Stimulated activated CD8-positive, alpha-beta memory T cell treated with anti-CD3 and anti-CD28 coated beads, Interleukin-7, amount 100 ng/mL, for 24 hours (primary cell): ENCODE measurements at places on chromosomes 1 and 21.

DNA sequence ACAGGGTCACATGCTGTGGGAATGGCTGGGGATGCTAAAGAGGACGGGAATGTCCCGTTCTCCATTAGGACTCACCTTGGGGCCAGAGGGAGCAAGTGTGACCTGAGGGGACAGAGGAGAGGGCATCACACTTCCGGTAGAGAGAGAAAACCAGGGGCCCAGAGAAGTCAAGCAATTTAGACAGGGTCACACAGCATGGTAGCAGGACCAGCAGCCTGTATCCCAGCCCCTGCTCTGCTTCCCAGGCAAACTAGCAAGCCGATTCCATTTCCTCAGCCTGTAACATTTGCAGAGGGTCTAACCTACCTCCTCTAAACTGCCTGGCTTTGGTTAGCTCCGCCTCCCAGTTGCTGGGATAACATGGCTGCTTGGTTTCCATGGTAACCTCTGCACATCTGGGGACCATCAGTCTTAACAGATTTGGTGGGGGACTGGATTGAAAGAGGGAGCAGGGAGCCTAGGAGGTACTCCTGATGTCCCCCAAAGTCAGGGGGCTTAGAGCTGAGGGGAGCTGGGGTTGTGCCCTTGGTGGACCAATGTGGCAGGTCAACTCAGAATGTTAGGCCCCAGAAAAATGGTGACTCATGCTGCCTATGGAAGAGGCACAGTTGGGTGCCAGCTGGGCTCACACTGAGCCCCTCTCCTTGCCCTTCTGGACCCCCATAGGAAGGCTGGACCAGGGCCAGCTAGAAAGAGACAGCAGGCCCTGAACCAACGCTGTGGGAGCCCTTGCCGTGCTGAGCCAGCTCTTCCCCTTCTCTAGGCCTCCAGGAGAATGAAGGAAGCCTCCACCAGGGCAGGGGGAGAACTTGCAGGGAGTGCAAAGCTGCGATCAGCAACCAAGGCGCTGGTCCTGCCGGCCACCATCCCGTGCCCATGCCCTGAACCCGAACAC, 9.5 kb downstream of the COL16A1 start:
- no peak for DNase-seq

- no peak for DNase-seq
Measured at GRCh38 chr21:38352536-38353219, 95.9 kb downstream of the KCNJ15 start.

DNA sequence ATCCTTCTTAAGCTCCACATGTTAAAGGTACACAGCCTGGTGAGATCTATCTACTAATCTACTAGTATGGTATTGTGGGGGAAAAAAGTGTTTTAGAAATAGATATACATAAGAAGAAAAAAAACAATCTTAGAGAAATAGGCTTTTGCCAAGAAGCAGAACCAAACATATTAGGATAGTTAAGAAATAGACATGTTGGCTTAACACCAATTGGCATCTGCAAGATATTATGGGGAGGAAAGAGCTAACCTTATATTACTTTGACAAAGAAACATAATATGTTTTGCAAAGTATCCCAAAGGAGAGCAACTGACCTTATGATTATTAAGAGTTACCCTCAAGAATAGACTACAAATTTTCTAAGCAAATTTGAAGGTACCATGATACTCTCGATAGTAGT, 202.9 kb downstream of the BRINP3 start:
- DNase-seq = no peak

- DNase-seq = no peak
Measured at GRCh38 chr1:210233216-210233494, 559 bp downstream of the SERTAD4 start.

- DNase-seq = no peak
Measured at GRCh38 chr1:230825761-230826160, 42.6 kb downstream of the C1orf198 start.

GRCh38 chr1:234730770-234731568, 121.0 kb upstream of the IRF2BP2 start:
- DNase-seq = no peak

- no peak for DNase-seq
Measured at GRCh38 chr1:91015794-91016550, 5.9 kb downstream of the ZNF644 start.

DNA sequence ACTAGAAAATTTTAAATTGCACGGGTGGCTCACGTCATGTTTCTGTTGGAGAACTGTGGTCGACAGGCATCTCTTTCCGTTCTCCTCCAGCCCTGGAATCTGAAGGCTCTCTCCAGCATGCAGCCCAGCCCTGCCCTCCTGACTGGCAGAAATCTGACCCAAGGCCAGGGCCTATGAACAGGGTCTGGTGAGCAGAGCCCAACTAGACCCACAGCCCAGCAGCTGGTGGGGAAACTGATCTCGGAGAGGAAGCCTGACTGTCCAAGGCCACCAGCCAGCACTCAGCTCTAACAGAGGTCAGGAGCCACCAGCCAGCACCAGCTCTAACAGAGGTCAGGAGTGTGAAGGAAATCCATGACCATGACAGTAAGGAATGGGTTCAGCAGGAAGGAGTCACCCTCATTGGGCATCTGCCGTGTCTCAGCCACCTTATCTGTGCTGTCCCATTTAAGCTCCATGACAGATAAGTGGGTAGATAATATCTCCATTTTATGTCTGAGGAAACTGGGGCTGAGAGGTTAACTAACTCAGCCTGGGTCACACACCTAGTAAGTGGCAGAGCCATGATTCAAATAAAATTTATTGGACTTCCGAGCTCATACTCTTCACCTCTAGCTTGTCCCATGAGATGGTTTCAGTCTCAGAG, 20.2 kb upstream of the PKP1 start:
- no peak for DNase-seq

- no peak for DNase-seq
Measured at GRCh38 chr1:20198918-20199317, 12.6 kb upstream of the PLA2G2C start.

DNA sequence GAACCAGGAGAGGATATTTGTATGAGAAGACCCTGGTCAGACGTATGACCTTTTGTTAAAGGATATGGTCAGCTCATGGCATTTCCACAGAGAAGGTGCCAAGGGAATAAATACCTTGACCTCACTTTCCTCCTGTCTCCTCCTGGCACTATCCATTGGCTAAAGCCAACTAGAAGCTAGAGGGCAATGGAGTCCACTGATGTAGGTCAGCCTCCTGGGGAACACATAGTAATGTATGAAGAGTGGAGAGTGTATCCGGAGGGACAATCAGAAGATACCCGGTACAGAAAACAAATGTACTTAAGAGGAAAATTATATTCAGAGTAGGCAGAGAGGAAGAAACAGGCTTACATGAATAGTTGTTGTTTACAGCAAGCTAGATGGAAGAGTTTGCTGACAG, 698 bp upstream of the NTMT2 start:
- no peak for DNase-seq

GRCh38 chr1:46527474-46528296, 23.8 kb downstream of the KNCN start:
- peak; percentile 62 for DNase-seq

DNA sequence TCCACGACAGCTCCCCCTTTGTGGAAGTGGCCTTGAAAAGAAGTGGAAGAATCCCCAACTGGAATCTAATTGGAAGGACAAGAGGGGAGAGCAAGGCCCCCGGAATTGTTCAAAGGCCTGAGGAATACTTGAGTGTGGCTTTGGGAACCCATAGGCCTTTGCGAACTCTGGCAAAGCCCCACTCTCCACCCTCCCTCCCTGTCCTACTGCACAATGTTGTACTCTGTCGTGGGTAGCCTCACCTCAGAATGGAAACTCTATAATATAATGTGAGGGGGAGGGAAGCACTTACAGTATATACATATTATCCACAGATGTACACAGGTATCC, 28.5 kb downstream of the PLPP3 start:
- no peak for DNase-seq

DNA sequence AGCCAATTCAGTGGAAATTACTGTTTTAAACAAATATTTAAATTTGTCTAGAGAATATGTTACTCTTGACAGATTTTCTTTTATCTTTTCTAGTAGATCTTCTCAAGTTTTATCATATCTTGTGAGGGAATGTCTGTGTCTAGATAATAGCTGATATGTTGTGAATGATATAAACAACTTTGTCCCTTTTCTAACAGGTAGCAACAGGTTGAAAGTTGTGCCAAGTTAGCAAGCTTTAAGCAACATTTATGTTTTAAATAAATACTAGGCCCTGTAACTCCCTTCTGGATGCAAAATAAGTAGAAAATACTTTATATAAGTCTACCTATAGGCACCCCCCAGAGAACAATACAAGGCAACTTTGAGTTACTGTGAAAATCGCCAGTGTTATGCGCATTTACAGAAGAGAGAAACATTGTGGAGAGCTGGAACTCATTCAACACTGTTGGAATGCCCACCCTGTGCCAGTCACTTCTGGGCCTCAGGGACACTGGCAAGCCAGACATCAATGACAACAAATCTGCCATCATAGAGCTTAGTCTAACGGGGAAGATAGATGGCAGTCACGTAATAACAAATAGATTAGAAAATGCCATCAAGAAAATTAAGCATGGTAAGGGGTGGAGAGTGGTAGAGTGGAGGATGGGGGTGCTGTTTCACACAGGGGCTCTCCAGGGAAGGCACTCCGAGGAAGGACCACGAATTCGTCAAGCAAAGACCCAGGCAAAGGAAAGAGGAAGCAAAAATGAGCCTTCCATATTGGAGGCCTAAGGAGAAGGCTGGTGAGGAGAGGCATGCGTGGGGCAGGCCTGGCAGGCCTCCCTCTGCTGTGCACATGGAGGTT, 4.4 kb downstream of the MAP3K21 start:
- DNase-seq = no peak

- DNase-seq = no peak
Measured at GRCh38 chr1:153565529-153566374, at the start of gene S100A2. TSS of gene S100A2 (minus strand) at chr1:153565844. CDS start at chr1:153563877, 1,967 bp downstream.

GRCh38 chr1:51247499-51247898, 11.4 kb downstream of the RNF11 start:
- DNase-seq = no peak

- no peak for DNase-seq
Measured at GRCh38 chr1:222018041-222018440, 276.2 kb upstream of the DUSP10 start.

GRCh38 chr1:209549443-209550205, 33.9 kb upstream of the CAMK1G start:
- DNase-seq = no peak

GRCh38 chr1:43704838-43705237, 2.5 kb upstream of the ST3GAL3 start:
- DNase-seq = no peak

DNA sequence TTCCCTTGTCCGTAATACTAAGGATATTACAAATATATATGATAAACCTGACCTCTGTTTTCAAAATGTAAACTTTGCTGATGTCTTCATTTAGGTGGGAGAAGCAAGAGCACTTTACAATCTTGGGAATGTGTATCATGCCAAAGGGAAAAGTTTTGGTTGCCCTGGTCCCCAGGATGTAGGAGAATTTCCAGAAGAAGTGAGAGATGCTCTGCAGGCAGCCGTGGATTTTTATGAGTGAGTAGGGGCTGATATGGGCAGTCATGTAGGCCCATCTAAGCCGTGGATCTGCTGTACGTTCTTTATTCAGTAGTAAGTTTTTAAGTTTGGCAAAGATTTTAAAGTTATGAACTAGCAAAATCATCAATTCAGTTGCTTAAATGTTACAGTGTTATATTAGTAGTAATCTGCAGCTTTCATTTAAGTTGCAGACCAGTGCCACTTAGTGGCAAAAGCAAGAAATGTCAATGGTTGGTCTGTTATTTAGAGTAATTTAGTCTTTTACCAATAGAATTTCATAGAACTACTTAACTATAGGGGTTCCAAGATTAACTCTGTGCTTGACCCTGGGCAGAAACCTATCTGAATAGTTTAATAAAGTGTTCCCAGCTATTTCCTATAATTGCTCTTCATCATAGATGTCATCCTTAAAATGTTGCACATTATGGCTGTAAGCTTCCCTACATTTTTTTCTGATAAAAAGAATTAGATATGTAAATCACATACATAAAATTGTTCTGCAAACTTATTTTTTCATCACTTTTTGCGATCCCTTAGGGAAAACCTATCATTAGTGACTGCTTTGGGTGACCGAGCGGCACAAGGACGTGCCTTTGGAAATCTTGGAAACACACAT, 21.3 kb downstream of the GPSM2 start:
- no peak for DNase-seq

DNA sequence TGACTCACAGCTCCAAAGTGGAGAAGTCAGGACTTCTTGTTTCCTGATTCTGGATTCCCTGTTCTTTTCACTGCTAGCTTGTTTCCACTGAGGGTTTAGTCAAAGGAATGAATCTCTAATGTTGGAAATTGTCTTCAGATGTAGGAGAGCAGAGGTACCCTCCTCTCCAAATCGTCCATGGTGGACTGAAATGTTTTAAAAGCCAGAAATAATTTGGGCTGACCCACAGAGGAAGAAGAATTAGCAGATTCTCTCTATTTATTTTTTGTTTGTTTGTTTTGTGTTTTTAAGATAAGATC, 30.4 kb downstream of the GPA33 start:
- no peak for DNase-seq

GRCh38 chr1:4468386-4468785, 186.0 kb upstream of the AJAP1 start:
- no peak for DNase-seq

DNA sequence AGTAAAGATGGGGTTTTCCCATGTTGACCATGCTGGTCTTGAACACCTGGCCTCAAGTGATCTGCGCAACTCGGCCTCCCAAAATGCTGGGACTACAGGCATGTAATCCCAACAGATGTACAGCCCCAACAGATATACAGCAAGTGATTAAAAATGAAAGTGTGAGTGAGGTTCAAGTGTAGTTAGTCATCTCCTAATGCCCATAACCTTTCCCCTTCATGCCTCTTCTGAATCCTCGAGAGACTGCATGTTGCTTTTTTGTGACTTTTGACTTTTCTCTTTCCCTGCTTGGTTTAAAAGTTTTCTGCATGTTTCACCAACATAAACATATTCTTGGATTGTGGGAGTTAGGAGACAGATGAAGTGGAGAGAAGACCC, 31.2 kb downstream of the KCNK2 start:
- DNase-seq = no peak

DNA sequence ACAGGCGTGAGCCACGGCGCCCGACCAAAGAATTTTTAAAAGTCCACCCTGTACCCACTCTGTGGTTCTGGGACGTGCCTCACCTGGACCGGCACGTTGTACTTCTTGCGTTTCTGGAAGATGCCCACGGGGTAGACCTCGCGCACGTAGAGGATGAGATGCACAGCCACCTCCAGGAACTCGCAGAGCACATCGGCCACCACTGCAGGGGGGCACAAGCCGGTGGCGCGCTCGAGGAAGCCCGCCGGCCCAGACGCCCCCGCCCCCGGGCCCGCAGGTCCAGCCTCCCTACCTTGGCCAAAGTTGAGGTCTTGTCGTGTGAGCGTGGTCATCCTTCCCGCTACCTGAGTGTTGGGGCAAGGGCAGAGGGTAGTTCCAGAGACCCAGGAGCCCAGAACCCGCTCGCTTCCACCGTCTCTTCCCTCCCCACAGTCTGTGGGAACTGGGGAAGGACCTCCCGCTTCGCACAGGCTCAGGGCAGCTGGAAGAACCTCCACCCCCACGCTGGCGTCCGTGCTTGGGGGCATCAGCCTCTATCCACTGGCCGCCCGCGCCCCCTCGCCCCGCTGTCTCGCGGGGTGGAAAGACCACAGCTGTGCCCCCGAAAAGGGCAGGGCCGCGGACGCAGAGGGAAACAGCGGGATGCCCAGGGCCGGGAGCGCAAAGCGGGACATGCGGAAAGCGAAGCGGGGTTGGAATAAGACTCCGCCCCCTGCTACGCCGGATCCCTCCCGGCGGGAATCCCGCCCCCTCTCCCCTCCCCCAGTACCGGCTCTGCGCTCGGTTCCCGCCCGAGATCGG, 478 bp downstream of the MAD2L2 start:
- DNase-seq = no peak
